ENCODE measurements at places on chromosomes 4 and X.

- DNase-seq, result no peak
These were observed 14.4 kb downstream of the PPEF1 start for GRCh38 chrX:18721683-18722499.

- DNase-seq, result no peak
These were observed 1200.5 kb downstream of the C4orf33 start for GRCh38 chr4:130296448-130296847.

- DNase-seq, result no peak
These were observed 1.8 kb upstream of the DOCK11 start for GRCh38 chrX:118493653-118494297.

- no peak for DNase-seq
These were observed 54.3 kb upstream of the MAGEB2 start for GRCh38 chrX:30161043-30161442.

DNA sequence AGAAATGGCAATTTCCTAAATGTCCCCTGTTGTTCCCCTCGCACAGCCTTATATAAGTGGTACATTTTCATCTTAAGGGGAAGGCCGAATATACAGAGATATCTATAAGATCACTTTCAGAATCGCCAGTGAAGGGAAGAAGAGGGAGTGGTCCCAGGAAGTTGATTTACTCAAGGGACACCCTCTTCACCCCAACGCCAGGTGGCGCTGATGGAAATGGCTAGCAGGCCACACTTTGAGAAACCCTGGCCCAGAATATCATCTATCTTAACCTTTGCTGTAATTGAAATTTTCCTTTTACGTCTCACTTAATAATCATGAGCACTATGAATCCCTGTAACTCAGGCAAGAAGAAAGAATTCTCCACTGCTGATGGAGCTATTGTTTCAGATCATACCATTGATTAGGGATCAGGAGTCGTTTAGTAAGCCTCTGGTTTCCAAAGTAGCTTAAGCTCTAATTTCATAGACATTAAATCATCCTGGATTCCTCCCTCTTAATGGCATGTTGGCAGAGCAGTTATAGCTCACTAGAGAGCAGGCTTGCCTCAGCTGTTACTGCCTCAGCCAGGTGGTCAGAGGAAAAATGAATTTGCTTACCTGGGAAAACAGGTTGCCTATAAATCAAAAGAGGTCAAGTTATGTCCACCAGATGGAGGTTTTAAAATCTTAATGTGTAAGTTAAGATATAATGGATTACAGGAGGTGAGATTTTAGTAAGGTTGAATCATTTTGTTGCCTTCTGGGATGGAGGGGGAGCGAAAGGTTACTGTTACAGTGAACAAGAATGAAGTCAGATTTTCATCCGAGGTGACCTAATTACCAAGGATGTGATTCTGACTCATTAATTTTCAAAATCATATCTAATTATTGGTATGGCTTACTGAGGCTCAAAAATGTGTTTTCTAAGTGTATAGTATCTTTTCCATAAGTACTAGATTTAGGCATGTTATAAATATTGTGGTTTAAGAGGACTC, 941.2 kb upstream of the TENM3 start:
- DNase-seq, result no peak

- DNase-seq, result no peak
These were observed 17.3 kb downstream of the HPGD start for GRCh38 chr4:174505007-174505406.

DNA sequence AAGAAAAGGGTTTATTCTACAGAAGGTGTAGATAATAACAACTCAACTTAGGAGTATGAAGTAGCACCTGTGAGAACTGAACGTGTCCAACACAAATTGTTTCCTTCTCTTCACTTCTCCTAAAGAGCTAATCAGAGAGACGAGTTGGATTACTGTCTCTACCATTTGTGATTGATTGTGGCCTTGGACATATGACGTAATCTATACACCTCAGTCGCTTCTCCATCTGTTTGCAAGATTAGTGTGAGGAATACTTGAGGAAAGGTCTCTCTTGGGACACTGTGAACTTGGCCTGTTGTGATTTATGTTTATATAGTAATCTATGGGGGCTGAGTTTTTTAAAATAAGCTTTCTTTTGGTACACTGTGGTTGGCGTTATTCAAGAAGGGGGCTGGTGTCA, 182.0 kb downstream of the ZNF330 start:
- no peak for DNase-seq

DNA sequence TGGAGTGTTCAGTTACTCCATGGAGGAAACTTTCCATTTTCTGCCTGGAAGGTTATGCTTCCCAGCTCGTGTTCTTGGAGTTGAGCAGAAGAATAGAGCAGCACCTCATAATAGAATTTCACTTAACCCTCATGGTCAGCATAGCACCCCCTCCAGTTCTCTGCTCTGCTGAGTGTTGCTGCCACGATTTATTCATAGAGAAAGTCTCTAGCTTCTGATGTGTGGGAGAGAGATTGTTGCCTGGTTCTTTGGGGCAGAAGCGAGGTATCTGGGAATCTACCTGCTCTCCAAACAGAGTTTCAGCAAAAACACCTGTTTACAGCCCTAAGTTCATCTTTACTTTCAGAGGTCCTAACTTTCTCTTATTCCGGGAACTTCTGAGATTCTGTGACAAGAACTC, 3.9 kb upstream of the DTHD1 start:
- no peak for DNase-seq

DNA sequence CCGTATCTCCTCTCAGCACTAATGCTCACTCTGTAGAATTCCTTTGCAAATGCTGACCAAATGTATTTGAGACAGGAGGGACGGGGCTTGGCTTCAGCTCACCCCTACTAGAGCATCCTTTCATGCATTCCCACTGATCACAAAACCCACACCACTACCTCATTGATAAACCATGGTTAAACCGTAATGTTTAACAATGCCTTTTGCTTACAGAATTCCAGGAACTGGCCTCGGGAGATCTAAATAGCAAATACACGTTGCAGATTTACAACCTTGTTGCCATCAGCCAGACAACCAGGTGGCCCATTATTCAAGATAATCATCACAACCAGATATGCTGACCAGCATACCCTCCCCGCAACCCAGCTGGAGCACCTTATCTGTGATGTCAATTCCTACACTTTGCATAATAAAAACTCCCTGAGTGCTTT, 391.9 kb downstream of the KCTD8 start:
- DNase-seq, result no peak

DNA sequence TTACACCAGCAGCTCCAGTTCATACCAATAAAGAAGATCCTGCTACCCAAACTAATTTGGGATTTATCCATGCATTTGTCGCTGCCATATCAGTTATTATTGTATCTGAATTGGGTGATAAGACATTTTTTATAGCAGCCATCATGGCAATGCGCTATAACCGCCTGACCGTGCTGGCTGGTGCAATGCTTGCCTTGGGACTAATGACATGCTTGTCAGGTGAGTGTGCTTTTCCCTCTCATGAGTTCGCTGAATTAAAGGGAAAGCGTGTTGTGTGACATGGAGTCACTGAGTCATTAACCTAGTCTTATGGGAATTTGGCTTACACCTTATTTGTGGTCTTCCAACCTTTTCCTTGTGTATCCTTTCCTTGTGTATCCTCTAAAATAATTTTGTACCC, 15.9 kb downstream of the TMEM165 start:
- DNase-seq, result no peak

DNA sequence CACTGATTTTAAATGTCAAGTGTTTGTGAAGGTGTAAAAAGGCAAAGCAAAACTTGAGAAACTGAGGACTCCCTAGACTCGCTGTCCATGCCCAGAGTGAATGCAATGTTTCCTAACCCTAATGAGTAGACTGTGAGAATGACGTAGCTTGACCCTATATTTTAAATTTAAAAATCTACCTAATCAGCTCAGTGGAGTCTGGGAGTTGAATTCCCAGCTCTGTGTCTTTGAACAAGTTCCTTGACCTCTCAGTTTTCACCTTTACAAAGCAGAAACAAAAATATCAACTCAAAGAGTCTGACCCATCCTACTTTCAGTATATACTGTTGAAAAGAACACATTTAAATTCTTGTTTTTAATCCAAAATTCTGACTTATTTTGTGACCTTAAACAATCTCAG, 2.3 kb downstream of the FGA start:
- no peak for DNase-seq

DNA sequence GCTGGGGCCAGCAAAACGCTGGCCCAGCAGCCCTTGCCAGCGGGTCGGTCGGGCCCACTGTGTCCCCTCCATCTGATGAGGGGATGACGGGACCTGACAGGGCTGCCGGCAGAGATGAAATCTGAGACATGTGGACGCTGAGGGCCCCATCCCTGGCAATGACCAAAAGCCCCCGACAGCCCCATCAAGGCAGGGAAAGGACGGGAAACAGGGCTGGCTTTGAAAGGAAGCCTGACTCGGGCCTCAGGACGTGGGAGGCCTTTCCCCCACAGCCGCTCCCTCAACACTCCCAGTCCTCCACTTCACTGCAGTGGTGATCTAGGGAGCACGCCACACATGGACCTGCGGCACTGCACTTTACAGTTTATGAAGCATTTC, 202.4 kb downstream of the AFAP1 start:
- DNase-seq, result no peak

- DNase-seq, result no peak
These were observed 21.9 kb upstream of the CYP4V2 start for GRCh38 chr4:186169333-186169944.

DNA sequence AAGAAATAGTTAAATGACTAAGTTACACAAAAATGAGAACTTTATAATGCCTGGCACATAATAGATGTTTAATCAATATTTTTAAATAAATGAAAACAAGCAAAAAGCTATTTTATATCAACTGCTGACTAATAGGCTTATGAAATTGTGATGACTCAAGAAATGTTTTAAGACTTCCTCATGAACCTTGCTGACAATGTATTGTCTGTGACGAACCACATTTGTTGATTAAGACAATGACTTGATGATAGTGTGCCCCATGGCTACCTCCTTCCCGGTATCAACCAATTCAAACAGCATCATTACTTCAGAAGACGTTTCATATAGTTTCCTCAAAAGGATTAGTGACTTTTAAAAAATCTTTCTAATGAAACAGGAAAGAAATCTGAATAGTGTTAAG, 7.9 kb downstream of the CXCL6 start:
- DNase-seq, result no peak

GRCh38 chr4:1333256-1333655, 13.8 kb upstream of the UVSSA start:
- DNase-seq, result no peak

DNA sequence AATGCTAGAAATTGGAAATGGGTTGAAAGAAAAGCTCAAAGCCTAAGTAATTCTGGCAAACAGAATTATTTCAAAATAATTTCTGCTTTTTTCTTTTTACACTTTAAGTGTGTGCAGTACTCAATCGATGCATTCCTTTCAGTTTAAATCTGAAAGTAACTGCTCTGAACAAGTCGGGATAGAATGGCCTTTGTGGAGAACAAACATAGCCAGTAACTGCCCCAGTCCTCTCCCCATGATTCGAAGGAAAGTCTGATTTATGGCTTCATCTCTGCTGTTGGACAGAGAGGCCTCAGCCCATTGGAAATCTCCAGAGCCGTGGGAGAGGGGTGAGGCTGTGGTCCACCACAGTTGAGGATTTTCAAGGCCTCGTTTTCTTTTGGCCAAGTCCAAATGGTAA, 174.0 kb upstream of the TLL1 start:
- no peak for DNase-seq

DNA sequence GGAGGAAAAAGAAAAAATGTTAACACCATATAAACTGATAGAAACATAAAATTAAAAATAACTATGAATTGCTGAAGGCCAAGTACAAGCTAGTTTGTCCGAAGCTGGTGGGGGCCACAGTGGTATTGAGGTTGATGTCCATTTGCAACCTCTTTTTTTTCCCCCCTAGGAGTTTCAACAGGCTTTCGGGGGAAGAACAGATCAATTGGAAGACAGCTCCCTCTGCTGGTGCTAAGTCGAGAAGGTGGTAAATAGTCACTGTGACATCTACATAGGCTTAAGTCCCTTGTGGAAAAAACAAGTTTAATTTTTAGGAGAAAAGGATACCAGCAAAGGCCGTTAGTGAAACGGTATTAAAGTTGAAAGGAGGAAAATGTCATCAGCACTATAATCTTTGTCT, 115.7 kb upstream of the ZXDA start:
- no peak for DNase-seq

- no peak for DNase-seq
These were observed 247.9 kb upstream of the HAND2 start for GRCh38 chr4:173777921-173778320.

- no peak for DNase-seq
These were observed 3.7 kb downstream of the IL13RA2 start for GRCh38 chrX:115013705-115014104.

GRCh38 chrX:143964549-143964948, 80.7 kb downstream of the UBE2NL start:
- DNase-seq, result no peak

DNA sequence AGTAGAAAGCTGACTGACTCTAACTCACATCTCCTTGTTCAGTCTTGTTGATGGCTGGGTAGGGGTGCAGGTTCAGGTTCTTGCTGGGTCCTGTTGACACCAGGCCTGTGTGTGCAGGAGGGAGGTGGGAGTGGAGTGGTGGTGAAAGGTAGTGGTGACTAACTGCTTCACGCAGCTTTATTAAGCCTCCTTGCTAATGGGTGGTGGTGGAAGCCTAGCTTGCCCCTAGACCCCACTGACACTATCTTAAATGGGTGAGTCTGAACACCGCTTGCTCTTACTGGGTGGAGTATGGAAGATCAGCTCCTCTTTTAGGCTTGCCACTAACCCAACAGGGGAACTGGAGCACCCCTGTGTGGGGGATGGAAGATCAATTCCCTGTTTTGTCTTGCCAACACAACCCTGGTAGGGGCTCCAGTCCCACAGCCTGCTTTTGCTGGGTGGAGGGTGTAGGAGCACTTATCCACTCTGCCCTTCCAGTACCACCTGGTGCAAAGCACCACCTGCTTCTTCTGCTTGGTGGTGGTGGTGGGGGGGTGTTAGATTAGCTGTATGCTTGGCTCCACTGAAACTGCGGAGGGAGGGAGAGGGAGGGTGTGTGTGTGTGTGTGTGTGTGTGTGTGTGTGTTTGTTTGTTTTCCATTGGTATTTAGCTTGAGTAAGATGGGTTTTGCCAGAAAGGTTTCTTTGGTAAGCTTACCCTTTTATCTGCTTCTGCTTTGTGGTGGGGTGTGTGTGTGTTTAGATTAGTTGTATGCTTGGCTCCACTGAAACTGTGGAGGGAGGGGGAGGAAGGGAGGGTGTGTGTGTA, 25.6 kb downstream of the KDM6A start:
- no peak for DNase-seq

- no peak for DNase-seq
These were observed 8.0 kb upstream of the RPL34 start for GRCh38 chr4:108612365-108612764.

GRCh38 chrX:123348468-123348867, 164.4 kb downstream of the GRIA3 start:
- no peak for DNase-seq

GRCh38 chr4:99841129-99841528, 24.5 kb downstream of the DAPP1 start:
- no peak for DNase-seq

GRCh38 chr4:80302616-80303223, 32.8 kb upstream of the CFAP299 start:
- DNase-seq, result no peak

- DNase-seq, result no peak
These were observed 20.3 kb downstream of the DGKQ start for GRCh38 chr4:952881-953573.

GRCh38 chr4:102319594-102319993, 25.7 kb downstream of the SLC39A8 start:
- DNase-seq, result no peak
